ENCODE measurements at places on chromosomes 3 and 15.

DNA sequence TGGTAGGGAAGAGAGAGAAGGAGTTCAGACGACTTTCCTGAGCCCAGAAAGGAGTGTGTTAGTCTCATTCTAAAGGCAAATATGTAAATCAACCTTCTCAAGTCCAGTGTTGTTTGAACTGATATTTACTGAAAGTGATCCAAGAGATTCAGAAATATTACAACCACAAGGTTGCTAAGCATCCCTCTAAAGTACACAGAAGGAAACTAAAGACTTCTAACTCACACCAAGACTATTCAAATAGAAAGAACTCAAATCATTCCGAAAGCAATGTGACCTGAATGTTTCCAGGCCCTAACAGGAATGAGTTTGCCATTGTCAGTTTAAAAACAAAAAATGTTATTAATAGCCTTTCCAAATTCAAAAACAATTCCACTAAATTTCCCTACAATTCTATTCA, 56.9 kb upstream of the VGLL3 start:
- DNase-seq = no peak

GRCh38 chr3:161821591-161821990, 325.0 kb downstream of the OTOL1 start:
- DNase-seq = no peak

GRCh38 chr3:71752831-71753700, 589 bp upstream of the GPR27 start:
- no peak for DNase-seq

DNA sequence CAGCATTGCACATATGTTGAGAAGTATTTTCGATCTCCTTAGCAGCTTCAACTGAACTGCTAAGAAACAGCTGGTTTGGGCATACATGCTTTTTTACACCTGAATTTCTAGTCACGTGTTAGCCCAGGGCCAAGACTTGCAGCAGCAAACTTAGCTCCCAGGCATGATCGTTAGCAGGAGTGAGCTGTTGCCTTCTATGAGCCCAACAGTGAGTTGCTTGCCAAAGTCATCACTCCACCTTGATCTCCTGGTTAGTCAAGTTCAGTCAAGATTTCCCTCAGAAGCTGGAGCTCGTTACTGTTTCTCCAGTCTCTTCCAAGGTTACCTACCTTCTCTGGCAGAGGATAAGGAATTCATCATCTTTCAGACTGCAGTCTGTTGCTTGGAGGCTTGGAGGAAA, 100.4 kb upstream of the SEMA6D start:
- DNase-seq = no peak

- no peak for DNase-seq
Observed at GRCh38 chr3:162292409-162292808, 795.8 kb downstream of the OTOL1 start.

- no peak for DNase-seq
Observed at GRCh38 chr3:120604784-120605183, 8.6 kb downstream of the NDUFB4 start.

- DNase-seq = no peak
Observed at GRCh38 chr3:154875142-154875541, 205.0 kb upstream of the MME start.

DNA sequence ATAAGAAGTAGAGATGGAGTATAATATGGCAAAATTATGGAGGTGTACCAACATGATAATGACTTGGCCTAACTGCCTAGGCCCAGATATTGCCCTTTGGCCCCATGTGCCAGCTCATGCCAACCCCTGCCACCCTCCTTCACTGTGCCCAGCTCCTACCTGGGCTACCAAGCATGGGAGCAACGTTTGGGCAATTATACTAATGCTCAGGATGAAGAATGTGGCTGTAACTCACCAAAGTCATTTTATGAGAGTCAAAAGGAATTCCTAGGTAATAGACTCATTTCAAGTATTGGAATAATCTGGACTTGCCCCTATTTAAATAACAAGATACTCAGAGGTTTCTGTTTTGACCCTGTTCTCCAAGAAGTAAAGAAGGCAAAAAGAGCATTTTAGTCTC, 240.2 kb upstream of the IL12A start:
- DNase-seq = no peak

GRCh38 chr3:134625462-134625861, 25.4 kb downstream of the KY start:
- DNase-seq = no peak

DNA sequence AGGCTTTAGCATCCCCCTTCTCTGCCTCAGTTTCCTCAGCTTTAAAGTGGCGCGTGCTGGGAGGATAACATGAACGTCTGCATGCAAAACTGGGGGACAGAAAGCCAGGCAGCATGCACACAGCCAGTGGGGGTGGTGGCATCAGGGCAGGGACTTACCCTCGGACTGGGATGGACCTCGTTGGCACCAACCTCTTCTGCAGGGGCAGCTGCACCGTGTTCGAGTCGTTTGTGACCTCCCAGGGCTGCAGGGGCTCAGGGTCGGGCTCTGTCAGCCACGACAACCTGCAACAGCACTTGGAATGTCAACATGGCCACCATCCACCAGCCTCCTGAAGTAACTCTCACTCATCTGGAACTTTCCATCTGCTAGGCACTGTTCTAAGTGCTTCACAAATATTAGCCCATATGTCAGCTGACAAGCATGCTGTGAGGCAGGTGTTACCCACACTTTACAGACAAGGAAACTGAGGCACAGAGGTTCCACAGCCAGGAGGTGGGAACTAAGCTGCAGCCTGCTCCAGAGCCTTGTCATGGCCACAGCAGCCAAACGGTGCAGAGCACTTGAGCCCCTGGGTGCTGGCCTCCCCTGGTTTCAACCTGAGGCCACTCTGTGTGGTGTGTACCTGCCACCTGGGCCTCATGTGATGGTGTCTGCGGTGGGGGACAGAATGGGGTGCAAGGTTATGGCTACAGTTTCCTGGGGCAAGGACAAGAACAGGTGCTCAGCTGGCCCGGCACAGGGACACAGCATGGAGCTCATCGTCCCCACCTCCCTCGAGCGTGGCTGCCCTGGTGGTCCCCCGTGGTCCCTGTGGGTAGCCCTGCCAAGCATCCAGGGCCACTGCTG, 6.7 kb downstream of the C3orf22 start:
- DNase-seq = no peak

GRCh38 chr15:59437142-59437816, 707 bp upstream of the FAM81A start:
- DNase-seq = no peak

GRCh38 chr3:160841455-160841854, 85.4 kb downstream of the PPM1L start:
- DNase-seq = no peak
